ENCODE measurements at places on chromosomes 12 and 14.

DNA sequence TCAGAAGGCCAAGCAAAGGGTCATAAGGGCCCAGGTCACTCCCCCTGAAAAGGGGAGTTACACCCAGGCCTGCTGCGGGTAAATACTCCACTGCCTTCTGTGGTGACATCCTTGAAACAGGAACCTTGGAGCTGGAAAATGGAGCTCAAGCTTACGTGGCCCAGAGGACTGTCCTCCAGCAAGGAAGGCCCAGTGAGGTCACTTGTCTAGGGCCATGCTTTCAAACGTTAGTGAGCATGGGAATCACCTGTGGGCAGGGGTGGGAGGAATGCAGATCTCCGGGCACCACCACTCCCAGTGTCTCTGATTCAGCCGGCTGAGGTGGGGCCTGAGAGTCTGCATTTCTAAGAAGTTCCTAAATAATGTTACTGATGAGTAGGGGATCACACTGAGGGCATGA is 140.5 kb upstream of the CCND2 start:
- no peak for DNase-seq

GRCh38 chr14:32826404-32827082 is 112.1 kb upstream of the NPAS3 start:
- DNase-seq = peak; percentile 26

GRCh38 chr12:12927211-12928079 is 24.5 kb downstream of the GPRC5D start:
- no peak for DNase-seq

DNA sequence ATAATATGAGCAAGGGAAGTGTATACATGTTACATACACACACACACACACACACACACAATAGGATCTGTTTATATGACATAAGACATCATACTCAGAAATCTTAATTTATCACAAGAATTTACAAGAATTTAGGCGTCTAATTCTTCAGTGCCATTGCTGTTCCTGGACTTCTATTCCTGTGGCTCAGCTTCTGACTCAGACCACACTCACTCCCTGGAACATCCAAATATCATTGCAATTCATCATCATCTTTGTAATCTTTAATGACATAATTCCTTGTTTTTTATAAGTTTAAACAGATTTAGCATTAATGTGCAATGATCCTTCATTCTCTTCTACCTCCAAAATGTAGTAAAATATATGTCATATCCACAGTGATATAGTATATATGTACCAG is 544.2 kb downstream of the FOXG1 start:
- DNase-seq = no peak

- no peak for DNase-seq
Observed at GRCh38 chr12:123934829-123935228, 37.8 kb downstream of the CCDC92 start.

- no peak for DNase-seq
Observed at GRCh38 chr14:67493092-67493717, 4.7 kb upstream of the TMEM229B start.
